ENCODE measurements at places on chromosomes 2 and 18.

DNA sequence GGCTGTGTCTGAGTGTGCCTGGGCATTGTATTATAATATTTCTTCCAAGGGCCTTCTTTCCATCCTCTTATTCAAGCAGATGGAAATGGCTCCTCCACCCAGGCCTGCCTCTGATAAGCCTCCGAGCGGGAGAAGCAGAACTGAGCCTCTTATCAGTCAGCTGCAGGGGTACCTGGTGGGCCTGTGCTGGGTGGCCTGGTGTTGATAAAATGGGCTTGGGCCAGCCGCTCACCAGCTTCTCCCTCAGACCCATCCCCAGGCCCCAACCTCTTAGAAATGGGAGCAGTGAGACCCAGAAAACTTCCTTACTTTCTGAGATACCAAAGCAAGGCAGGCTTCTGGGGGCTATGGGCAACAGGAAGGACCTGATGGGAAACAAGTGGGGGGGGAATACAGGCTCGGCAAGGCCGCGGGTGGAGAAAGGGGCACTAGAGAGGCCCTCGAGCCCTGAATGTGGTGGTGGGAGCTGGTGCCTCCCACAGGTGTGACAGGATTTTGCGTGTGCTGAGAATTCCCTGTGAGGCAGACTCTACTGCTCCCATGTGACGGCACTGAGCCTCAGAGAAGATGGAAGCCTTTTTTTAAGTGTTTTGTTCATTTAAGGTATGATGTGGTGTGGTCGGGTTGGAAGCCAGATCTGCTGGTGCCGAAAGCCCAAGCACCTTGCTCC lies 18.3 kb downstream of the GYPC start:
- no peak for DNase-seq

- no peak for DNase-seq
Measured at GRCh38 chr2:85430752-85431569, 12.4 kb downstream of the SH2D6 start.

DNA sequence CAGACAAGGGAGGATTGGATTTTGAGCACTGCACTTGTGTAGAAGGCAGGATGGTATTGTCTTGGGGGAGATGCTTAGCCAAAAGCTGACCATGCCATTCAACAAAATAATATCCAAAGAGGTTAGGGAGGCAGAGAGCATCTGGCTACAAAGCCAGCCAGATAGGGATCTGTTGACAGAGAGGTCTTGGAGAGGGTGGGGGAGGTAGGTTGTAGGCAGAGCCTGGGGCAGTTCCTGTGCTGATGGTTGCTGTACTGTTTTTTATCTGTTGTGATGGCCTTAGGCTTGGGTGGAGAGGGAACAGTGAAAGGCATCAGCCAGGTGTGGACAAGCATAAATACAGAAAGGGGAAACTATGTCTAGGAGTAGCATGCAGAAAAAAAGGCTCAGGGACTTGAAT lies 100.9 kb downstream of the AQP4 start:
- DNase-seq = no peak

DNA sequence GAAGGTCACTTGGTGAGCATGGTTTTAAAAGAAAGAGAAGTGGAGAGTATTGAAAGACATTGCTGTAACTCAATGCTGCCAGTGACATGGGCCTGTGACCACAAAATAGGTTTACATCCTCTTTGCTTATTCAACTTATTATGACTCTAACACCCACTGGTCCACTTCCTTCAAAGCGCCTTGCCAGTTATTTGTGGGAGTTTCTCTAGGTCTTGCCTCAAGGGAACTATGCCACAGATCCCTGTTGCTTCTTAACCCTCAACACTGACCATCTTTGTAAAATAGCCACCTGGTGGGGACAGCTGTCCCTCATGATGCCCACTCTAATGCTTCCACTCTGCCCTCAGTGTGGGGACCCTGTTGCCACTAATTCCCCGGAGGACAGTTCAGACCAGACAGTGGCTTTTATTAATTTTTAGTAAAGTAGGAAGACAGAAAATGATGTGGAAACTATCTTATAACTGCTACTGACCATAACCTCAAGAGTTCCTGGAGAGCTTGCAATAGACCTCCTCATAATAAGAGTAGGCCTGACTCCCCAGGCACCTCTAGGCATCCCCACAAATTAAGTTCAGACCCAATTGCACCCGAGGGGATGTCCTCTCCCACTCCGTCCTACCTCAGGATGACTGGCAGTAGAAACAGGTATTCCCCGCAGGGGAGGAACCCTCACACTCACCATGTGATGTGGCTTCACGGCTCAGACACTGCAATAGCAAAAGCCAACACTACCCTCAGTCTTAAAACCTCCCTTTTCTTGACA lies 31.3 kb upstream of the SLC25A52 start:
- DNase-seq = no peak

DNA sequence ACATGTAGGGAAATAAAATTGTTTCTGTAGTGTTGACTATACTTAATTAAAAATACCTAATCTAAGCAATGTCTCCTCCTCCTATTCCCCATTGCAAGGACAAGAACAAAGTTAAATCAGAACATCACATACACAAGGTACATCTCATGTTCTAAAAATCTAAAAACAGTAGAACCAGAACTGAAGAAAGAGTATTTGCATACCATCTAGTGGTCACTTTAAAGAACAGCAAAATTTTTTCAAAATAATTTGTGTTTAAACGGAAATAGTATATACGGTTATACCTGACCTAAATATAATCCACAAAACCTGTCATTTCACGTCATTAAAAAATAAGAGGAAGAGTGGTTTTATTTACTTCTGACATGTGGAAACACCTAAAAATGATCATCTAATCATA lies 294.3 kb upstream of the KCNH7 start:
- DNase-seq = no peak

DNA sequence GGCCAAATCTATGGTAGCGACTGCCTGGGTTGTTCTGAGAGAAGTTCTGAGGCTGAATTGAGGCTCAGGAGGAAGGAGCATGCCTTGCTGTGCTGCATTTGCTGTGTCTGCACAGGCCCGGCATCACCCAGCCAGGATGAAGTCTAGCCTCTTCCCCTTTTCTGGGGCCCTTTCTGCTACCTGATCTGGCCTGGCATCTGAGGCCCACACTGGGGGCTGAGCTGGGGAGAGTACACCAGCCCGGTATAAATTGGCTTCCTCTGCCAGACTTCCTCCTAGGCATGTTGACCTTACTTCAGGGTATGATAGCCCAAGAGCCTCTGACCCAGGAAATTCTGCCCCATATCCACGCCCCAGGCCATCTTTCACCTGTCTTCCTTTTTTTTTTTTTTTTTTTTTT lies 30.0 kb downstream of the MRPL35 start:
- DNase-seq = no peak

DNA sequence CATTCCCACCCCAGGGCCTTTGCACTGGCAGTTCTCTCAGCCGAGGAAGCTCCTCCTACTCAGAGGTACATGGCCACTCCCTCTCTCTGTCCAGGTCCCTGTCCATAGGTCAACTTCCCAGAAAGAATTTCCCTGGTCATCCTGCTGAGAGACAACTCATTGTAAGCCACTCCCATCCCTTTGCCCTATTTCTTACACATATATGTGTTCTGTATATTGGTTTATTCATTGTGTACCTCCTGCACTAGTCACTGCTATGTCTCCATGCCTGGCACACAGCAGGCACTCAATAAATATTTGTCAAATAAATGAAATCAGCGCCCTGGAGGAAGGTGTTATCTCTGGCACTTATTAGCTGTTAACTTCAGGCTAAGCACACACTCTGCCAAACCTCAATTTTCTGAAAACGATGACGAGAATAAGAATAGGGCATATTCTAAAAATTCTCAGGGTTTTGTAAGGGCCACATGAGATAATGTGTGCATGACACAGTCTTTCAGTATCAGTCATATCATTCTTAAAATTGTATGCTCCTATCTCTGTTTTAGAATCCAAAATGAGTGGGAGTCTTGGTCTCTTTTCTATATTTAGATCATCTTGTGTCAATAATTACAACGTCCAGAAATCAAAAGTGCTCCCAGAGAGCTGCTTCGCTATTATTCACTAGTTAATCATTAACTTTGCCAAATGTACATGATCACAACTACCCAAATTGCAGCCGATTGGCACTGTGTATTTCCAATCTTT lies 198.0 kb downstream of the ALK start:
- DNase-seq = no peak

DNA sequence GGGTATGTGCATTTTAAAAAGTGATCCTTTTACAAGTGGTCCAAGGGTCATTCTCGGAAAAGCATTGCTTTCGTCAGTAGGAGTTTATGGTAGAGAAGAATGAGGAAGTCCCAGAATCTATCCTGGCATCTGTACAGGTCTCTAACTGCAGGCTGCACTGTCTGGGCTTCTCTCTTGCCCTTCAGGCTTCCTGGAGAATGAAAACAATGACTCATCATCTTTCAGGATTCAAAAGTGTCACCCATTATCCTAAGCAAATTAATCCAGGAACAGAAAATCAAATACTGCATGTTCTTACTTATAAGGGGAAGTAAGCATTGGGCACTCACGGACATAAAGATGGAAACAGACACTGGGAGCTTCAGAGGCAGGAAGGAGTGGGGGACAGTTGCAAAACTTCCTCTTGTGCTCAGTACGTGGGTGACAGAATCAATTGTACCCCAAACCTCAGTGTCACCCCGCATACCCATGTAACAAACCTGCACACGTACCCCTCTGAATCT lies 60.2 kb upstream of the TXNDC2 start:
- DNase-seq = no peak

GRCh38 chr2:9638532-9638931 lies 7.7 kb upstream of the YWHAQ start:
- no peak for DNase-seq

DNA sequence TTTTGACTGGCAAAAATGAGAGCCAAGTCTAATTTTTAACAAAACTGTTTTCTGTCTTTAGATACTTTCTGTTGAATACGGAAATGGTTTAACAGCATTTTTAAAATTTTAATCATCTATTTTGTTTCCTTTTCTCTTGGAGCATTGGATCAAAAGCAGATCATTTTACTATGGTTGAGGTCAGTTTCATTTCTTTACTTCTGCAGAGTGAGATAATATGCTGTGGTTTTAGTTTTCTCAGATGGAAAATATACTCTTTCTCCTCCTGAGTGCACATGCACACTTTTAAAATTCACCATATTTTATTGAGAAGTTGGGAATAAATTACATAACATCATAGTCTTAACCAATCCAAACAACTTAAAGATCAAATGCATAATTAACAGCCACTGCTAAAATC lies 283.3 kb downstream of the SLC8A1 start:
- DNase-seq = no peak

Data from activated CD4-positive, alpha-beta T cell treated with anti-CD3 and anti-CD28 coated beads, Interleukin-2, amount 10 ng/mL, durations not matched to agents 7 days and 5 days (primary cell).